Right ventricle myocardium superior (tissue), 1 donor: ENCODE measurements at places on chromosomes 13 and 19.

- DNase-seq: no peak
Measured at GRCh38 chr19:15893477-15893876, 4.4 kb downstream of the CYP4F2 start.

GRCh38 chr19:3041761-3042620, 12.9 kb upstream of the TLE2 start:
- no peak for DNase-seq

DNA sequence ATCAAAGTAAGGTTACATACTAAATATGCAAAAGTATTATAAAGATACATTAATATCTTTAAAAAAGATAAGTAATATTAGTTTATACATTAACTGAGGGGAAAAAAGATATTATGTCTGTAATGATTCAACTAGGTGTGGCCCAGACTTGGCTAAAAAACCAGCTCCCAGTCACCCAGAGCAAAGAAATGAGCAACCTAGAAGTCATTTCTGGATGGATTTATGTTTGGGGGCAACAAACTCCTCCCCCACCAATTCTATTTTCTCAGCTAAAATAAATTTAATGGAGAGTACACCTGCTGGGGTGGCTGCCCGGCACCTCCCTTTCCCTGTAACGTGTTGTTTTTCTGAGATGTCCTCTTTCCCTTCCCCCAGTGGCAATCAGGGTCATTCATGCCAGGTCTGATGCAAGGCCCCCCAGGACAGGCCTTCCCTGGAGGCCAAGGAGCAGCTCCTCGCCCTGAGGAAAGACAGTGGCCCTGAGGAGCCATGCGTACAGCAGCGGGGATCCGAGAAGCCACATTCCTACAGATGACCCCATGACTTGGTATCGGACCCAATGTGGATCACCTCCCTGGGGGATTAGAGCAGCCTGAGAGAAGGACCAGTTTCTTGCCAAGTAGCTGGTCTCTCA, 78.6 kb upstream of the DOCK9 start:
- no peak for DNase-seq

DNA sequence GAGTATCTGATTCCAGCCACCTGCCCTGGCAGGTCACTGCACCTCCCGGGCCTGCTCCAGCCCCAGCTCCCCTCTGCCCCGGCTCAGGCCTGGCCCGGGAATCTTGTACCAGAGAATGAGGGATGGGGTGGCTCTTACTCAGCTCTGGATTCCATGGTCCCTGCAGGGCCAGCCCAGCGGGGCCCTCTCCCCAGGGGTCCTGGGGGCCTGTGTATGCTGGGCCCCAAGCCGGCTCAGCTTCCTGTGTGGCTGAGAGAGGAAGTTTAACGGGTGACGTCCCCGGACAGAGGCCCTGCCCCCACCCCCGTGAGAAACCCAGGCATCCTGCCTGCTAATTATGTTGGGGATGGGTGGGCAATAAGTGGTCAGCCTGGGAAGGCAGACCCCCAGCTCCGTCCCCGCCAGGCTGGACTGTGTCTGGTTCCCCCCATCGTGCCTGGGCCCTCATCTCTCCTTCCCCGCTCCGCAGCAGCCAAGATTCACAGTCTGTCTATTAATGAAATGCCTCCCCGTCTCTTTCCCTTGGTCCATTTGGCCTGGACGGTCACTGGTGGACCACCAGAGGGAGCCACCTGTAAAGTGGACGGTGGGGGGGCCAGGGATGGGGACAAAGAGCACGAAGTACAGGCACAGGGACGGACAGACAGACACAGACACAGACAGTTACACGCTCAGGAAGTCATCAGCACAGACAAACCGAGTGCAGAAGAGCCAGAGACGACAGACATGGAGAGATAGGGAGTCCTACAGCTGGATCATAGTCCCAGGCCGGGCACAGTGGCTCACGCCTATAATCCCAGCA, at the start of gene DENND1C:
Gene DENND1C (minus strand): TSS at position 247 of the 802 bp plus-strand sequence. CDS start 92 bp downstream, at position 155.
- DNase-seq: peak; percentile 70

DNA sequence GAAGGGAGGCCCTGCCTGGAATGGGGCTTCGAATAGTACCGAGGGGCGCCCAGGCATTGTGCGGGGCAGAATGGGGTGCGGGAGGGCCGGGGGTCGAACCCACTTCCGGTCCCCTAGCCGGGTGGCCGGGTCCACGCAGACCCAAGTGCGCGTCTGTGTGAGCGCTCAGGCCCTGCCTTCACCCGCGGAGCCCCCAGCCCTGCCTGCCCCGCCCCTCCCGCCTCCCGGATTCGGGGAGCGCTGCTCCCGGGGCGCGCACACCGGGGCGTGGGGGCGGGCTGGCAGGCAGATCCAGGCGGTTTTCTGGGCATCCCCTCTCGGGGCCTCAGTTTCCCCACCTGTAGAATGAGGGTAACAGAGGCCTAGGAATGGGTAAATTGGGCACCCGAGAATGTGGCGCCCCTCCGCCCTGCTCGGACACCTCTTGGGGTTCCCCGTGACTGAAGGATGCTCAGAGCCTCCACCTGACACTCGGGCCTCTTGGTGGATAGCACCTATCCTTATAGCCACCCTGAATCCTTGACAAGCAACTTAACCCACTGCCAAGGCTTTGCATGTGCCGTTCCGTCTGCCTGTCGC, 682 bp downstream of the PIK3R2 start:
- DNase-seq: no peak

- DNase-seq: peak; percentile 27
Measured at GRCh38 chr19:16394681-16395375, 70.2 kb downstream of the KLF2 start.

GRCh38 chr13:63944911-63945310, 2529.3 kb upstream of the PCDH20 start:
- DNase-seq: no peak

- DNase-seq: no peak
Measured at GRCh38 chr13:53460796-53461195, 432.2 kb downstream of the OLFM4 start.

- DNase-seq: no peak
Measured at GRCh38 chr13:99225078-99225477, 24.4 kb downstream of the UBAC2 start.

GRCh38 chr19:39555883-39556282, 15.9 kb upstream of the EID2 start:
- DNase-seq: no peak
